ENCODE measurements at places on chromosomes 5 and 9.

DNA sequence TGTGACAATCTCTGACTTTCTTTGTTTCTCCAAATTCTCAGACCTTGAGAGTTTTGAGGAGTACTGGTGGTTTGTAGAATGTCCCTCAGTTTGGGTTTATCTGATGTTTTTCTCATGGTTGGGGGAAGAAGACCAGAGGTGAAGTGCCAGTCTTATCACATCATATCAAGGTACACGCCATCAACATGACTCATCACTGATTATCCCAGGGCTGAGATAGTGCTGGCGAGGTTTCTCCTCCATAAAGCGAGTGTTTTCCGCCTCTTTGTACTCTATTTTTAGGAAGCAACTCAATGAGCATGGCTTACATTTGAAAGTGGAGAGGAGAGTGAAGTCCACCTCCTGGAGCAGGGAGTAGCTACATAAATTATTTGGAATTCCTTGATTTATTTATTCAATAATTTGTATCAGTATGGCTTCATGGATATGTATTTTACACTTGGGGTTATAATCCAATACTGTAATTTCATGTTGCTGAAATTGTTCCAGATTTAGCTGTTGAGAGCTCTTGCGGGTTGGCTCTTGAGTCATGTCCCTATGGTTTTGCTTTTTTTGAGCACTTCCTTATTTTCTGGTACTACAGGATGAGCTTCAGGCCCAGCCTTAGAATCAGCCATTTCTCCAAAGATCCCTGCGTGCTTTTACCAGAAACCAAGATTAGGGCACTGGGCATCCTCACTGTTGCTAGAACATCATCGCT, 23.9 kb downstream of the DCANP1 start:
- DNase-seq = no peak

GRCh38 chr5:73764996-73765395, 139.0 kb downstream of the ARHGEF28 start:
- no peak for DNase-seq

DNA sequence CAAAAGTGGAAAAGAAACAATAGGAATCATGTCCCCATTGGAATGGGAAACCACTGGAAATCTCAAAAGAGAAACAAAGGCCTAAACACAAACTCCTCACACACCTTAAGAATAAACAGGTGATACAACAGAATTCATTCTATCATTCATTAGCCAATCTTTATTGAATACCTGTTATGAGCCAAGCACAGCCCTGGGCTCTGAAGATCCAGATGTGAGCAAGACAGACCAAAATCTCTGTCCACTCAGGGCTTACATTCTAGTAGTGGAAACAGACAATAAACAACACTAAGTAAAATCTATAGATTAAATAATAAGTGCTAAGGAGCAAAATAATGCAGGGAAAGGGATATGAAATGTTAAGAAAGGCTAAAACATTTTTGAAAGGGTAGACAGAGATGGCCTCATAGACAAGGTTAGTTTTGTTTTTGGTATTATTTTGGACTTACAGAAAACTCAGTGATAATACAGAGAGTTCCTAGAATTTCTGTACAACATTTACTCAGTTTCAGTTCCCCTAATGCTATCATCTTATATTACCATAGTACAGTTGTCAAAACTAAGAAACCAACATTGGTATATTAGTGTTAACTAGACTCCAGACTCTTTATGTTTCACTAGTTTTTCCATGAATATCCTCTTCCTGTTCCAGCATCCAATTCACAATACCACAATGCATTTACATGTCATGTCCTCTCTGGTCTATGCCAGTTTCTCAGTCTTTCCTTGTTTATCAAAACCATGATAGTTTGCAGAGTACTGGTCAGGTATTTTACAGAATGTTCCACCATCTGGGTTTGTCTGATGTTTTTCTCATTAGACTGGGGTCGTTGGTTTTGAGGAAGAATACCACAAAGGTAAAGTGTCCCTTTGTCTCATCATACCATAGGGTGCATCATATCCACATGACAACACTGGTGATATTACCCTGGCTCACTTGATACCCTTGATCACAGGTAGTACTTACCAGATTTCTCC, 103.7 kb downstream of the SIL1 start:
- DNase-seq = no peak

DNA sequence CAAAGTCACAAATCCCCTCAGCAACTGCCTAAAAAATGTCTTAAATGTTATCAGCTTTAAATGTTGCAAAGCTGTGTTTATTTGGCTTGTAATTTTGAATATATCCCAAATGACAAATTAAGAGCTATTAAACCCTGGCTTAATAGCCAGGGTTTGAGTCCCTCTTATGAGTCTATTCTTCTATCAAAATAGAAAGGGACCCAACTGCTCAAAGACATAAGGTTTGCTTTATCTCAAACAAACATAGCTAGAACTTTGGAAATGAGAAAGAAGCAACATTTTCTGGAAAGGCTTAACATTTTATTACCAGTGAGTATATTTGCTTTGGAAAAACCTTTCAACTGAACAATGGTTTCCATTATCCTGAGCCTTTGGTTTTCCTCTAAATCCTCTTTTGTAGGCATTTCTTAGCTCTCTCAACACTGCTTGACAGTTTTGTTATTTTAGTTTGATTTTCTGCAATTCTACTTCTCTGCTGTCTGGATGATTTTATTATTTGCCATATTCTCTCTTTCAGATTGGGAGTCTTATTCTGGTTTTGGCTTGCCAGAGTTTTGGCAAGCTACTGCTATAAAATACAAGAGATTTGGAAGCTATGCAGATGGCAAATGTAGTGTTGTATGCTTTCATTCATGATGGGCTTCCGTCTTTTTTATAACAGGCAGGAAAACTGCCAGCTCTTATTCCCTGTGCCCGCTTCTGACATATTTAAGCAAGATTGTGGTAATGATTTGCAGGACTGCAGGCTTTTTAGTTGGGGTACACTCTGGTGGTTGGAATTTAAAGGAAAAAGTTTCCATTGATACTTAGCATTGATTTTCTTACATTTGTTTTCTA, 734.9 kb downstream of the DTWD2 start:
- no peak for DNase-seq

GRCh38 chr5:116225281-116225922, 140.6 kb downstream of the COMMD10 start:
- DNase-seq = no peak

DNA sequence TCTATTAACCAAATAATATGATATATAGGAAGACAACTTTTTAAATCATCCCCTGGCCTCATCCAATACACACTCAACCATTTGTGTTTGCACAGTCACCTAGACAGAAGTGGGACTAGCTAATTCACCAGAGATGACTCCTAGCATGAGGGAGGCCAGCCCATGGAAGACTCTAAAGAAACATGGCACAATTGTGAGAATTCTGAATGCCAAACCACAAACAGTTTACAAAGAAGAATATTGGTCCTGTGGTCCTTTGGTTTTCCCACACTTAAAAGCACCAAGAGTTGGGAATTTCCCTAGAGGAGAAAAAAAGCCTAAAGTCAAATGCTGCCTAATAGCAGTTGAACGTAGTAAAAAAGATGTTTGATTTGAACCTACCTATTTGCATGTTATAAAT, 609.9 kb downstream of the ACTL7B start:
- DNase-seq = no peak

- DNase-seq = no peak
Measured at GRCh38 chr5:178069909-178070308, 43.4 kb upstream of the N4BP3 start.

DNA sequence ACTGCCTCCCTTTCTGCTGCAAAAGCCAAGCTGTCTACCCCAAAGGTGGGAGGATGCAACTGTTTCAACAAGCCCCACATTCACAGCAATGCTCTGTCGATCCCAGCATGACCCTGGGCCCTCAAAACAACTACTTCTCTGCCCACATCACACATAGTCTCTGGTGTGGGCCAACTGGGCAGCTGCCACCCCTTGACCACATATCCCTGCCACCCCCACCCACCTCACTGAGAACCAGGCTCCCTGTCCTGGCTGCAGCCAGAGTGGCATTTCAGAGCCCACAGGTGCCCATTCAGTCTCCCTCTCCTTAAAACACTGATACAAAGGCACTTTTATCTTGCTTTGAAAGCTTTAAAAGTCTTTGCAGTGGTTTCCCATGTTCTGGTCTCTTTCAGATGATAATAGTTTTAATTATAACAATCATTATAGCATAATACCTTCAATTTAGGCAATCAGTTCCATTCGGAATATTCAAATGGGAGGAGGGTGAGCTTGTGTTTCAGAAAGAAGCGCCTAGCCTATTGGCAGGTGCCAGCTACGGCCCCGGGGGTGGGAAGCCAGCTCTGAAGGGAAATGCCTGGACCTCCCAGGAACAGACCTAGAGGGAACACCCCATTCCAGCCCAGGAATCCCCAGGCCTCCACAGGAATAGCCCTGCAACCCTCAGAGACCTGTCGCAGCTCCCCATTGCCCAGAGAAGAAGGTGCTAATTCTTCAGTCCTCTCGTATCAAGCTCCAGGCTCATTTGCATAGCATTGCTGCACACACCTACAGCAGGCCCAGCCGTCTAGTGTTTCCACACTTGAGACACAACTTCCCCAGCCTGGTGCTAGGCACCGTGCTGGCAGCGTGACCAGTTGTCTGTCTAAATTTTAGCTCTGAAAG, 90.8 kb downstream of the C5orf15 start:
- DNase-seq = no peak

Measured in effector memory CD4-positive, alpha-beta T cell (primary cell).